ENCODE measurements at places on chromosomes 3 and 15.

DNA sequence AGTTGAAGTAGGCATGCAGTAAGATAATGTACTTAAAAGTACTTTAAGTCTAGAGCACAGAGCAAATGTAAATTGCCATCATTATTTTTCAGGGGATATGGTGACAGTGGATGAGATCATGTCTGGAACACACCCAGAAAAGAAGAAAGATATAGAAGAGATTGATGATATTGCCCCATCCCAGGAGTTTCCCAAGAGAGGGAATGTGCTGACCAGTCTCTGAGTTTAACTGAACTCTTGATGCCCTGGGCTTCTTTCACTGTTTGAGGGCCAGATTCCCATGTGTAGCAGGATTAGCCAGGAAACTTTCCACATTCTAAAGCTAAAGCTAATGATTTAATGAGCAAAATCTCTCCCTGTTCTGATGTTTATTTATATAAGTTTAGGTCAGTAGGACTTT, 366.8 kb upstream of the UMPS start:
- peak; percentile 61 for DNase-seq

GRCh38 chr3:177599326-177599725, 402.0 kb upstream of the TBL1XR1 start:
- DNase-seq, result no peak

- no peak for DNase-seq
These were observed 265.8 kb downstream of the TAFA4 start for GRCh38 chr3:68666429-68667136.

GRCh38 chr15:90836296-90836871, 32.0 kb upstream of the FURIN start:
- peak; percentile 56 for DNase-seq

DNA sequence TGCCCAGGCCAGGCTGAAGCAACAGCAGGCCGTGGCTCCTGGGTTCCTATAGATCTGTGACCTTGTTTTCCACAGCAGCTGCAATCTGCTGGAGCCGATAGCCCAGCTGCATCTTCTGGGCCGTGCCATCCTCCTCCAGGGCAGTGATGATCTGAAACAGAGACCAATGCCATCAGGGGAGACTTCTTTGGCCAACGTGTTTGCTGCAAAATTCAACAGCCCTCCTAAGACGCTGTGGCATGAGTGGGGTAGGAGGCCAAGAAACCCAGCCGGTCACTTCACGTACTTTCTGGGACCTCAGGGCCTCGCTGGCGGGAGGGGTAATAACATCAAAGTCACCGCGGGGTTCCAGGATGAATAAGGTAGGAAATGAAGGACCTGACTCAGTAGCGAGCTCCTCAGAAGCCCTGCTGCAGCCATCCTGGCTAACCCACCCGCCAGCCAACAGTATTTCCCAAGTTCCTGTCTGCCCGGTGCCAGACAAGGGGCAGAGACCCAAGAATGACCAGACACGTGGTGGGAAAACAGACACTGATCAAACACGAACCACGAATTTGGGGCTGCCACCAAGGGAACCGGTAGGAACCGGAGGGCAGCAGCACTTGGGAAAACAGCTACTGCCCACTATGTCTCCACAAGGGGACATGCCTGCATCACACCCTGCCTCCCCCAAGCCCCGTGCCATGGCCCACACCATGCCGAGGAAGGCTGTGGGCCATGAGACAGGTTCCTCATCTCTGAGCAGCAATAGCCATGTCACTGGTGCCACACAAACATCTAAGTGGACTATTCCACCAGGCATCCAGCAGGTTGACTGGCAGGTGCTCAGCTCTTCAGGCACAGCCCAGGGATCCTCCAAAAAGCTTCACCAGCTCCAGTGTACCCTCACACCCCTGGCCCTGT, 25.2 kb downstream of the PLXNB1 start:
- no peak for DNase-seq

GRCh38 chr3:31829010-31829409, 152.1 kb downstream of the OSBPL10 start:
- DNase-seq, result no peak

DNA sequence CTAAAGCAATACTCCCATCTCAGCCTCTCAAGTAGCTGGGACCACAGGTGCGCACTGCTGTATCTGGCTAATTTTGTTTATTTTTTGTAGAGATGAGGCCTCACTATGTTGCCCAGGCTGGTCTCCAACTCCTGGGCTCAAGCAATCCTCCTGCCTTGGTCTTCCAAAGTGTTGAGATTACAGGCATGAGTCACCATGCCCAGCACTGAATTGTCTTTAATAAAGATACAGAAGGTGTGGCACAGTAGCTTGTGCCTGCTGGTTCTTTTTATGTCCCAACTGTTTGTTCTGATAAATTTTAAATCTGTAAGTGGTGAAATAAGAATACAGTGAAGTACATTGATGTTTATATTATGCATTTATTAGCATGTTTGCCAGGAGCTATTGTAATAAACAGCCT, 20.6 kb upstream of the TRAK1 start:
- peak; percentile 40 for DNase-seq

DNA sequence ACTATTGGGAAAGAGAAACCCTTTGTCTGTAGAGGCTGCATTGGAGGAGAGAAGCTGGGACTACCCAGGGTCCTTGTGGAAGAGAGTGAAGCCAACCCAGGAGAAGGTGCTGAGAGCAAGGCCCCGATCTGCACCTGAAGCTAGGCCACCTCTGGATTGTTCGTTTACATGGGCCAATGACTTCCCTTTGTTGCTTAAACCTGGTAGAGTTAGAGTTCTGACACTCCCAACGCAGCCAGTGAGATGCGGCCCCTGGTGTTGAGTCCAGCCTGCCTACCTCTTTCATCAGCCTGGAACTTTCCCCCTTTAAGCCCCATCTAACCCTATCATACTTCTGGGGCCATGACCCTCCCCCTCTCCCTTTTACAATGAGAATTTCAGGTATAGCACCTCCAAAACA, 30.8 kb downstream of the CCDC13 start:
- no peak for DNase-seq

DNA sequence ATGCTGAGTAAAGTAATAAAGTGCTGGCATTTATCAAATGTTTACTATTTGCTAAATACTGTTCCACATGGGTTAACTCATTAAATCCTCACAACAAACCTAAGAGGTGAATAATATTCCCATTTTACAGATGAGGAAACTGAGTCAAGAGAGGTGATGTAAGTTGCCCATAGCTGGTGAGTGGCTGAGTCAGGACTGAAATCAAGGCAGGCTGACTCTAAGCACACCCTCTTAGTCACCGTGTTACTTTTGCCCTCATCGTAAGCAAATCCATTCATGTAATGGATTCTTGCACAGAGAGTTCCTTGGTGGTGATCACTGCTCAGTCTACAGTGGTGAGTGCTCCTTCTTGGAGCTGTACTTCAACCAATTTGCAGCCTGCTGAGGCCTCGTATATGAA, 28.9 kb upstream of the PTX3 start:
- no peak for DNase-seq

DNA sequence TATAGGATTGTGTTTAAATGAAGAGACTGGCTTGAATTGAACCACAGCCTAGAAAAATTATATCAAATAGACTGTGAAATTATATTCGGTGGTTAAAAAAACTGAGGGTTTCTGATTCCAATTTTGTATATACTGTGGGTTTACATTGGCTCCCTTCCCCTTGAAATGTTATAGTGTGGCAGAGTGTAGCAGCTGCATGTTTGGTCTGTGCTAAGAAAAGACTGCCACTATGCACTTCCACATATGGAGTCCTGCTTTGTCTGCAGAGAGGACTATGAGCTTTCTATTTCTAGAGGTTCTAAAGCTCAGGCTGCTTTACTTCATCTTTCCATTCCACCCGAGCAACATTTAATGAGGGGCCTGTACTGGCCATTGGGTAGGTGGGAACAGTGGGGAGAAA, 112.3 kb downstream of the P3H2 start:
- no peak for DNase-seq

GRCh38 chr15:98400120-98400519, 248.2 kb upstream of the IGF1R start:
- DNase-seq, result no peak

- no peak for DNase-seq
These were observed 1.8 kb downstream of the HYAL3 start for GRCh38 chr3:50297384-50297775.

GRCh38 chr3:31974471-31974870, 6.6 kb downstream of the OSBPL10 start:
- no peak for DNase-seq

DNA sequence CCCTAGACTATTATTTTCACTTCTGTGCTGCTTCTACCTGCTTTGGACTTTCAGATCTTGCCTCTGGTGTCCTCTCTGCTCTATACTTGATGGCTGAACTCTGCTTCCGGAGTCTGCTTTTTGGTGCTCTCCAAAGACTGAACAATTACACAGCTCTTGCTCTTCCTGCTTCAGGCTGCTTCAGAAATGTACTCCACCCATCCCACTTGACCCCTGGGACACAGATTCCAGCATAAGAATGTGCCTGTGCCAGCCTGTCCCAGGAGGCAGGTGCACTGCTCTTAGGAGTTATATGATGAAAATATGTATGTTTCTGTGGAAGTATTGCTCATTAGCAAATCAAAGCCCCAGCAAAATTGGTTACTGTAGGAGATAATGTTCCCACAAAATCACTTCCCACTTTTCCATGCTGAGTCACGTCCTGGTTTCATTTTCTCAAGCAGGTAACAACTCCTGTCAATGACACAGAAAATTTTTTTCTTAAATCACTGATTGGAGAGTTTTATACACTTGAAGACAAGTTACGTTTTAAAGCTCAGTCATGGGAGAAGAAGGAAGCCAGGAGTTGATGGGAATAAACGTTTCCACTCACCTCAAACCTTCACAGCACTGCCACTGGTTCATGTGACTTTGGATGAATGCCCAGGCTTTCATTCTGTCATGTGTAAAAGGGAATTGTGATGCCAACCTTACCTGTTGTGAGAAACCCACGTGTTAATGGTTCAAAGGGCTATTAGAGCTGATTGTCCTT, 239.4 kb upstream of the ZPLD1 start:
- DNase-seq, result peak; percentile 54

- no peak for DNase-seq
These were observed 161.5 kb upstream of the C2CD4B start for GRCh38 chr15:62326460-62327011.

GRCh38 chr15:84572231-84572630, 28.6 kb upstream of the ZSCAN2 start:
- no peak for DNase-seq

GRCh38 chr3:165544432-165544831, 292.8 kb downstream of the BCHE start:
- no peak for DNase-seq

DNA sequence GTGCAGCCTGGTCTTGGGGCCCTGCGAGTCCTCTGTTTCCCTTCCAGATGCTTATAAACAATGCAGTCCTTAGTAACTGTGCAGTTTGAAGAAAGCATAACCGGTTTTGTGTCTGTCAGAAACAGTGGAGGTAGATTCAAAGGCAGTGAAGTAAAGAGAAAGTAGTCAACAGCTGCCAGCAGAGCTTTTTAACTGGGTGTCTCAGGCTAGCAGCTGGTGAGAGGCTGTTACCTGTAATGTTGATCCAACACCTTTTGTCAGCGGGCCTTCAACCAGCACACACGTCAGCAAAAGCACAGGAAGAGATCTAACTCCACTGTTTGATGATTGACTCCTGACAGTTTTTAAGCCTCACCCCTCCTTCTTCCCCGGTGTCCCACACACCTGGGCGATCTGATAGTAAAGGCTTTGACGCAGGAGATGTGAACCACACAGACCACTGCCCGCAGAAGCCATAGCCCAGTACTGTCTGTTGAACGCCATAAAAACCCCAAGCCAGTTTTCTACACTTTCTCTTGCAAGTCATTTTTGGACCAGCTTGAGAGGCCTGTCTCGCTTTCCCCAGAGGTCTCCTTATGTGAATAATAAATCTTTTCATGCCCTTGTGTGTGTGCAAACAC, 178.0 kb downstream of the FMN1 start:
- no peak for DNase-seq

GRCh38 chr15:50380089-50380488, 25.1 kb upstream of the GABPB1 start:
- no peak for DNase-seq

GRCh38 chr15:70761931-70762468, 1.4 kb downstream of the UACA start:
- peak; percentile 31 for DNase-seq

DNA sequence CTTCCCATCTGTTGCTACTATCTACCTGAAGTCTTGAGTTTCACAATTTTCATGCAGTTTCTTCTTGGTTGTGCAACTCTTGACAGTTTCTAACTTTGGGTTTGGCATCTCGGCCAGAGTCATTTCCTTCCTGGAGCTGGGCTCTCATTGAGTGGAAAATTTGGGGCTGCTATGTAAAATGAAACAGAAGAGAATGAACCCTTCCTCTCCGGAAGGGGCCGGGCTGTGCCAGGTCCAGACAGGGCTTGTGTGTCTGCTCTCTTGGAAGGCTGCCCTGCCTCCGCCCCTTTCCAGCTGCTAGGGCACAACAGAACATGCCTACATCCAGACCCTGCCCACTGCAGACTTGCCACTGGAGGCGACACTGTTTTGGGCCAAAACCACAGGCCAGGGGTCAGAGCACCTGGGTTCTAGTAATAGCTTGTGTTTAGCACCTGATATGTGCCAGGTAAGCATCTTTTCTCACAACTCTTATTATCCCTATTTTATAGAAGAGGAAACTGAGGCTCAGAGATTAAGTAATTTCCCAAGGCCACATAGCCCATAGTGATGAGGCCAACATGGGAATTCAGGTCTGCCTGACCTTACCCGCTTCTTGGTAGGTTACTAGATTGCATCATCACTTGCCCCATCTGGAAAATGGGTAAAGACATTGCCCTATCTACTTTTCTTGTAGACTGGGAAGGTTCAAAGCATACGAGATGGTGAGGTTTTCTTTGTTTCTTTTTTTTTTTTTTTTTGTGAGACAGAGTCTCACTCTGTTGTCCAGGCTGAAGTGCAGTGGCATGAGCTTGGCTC, 25.0 kb downstream of the IRAK2 start:
- peak; percentile 93 for DNase-seq

DNA sequence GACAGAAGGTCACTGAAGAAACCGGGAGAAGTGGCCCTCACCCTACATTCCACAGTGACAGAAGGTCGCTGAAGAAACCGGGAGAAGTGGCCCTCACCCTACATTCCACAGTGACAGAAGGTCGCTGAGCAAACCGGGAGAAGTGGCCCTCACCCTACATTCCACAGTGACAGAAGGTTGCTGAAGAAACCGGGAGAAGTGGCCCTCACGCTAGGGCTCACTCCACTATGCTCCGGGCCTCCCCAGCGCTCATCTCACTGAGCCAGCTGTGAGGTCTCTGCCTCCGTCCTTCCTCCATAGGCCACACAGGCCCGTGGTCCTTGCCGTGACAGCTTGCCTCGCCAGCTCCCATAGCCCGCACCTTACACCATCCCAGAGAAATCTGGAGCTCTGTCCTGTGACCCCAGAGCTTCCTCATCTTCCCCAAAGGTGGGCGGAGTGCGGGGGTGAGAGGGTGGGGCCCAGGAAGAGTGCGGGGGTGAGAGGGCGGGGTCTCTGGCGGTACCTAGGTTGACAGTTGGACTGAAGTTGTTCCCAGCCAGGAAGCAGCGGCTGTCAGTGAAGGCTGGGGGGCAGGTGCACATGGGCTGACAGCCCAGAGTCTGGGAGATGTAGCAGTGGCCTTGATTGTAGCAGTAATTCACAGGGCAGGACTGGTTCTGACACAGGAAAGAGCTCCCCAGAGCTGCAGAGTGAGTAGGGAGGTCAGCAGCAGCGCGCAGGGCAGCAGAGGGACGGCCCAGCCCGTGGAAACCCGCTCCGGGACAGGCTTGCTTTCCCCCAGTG, 32.0 kb downstream of the MUC20 start:
- DNase-seq, result no peak

- DNase-seq, result no peak
These were observed 59.2 kb upstream of the HERC1 start for GRCh38 chr15:63892794-63893441.

All from HT1080 (cell line).